ENCODE measurements at places on chromosomes 2 and 18.

GRCh38 chr2:128492966-128493811, 174.5 kb upstream of the HS6ST1 start:
- no peak for DNase-seq

GRCh38 chr18:27226556-27227075, 41.5 kb upstream of the CHST9 start:
- DNase-seq: no peak

DNA sequence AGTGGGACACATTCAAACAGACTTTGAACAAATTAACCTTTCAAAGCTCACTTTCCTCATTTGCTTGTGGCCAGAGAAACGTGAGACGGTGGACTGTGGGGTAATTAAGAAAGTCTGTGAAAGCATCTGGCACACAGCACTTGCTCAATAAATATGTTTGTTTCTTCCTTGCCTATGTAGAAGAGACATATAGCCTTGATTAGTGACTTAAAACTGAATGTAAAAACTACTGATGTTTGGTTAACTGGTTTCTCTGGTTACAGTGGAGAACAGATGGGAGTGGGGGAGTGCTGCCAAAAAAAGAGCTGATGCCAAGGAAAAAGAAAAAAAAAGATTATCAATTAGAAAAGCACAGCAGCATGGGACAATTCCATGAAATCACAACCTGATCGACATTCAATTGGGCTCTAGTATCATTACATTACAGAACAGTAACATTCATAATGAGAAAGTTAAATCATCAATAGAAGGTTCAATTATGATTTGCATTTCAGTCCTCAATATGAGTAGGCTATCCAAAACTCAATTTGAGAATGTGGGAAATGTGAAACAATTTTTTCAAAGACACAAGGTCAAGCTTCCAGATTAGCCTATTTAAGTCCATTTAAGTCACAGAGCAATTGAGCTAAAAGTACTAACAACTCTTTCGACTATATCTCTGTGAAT, 14.7 kb downstream of the CUL3 start:
- no peak for DNase-seq

DNA sequence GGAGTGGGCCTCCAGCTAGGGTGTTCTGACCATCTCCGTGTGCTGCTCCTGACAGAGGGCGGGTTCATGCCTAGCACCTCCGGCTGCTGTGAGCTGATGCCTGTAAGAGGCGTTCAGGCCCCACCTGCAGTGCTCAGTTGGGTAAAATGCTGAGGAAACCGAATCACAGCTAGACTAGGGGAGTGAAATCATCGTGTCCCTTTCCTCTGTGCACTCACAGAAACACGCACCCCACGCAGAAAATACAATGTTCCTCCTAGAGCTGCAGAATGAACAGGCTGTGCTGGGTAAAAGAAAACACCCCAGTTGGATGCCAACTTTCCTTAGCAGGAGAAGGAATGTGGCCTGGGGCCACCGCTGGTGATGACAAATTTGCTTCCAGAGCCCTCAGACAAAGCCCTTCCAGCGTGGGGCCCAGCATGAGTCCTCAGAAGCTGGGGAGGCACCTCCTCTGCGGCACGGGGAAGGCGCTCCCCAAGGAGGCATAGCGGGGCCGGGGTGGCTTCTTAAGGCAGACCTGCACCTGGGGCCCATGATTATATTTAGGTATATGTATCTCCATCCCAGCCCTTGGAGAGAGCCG, 16.3 kb upstream of the ARHGEF4 start:
- no peak for DNase-seq

DNA sequence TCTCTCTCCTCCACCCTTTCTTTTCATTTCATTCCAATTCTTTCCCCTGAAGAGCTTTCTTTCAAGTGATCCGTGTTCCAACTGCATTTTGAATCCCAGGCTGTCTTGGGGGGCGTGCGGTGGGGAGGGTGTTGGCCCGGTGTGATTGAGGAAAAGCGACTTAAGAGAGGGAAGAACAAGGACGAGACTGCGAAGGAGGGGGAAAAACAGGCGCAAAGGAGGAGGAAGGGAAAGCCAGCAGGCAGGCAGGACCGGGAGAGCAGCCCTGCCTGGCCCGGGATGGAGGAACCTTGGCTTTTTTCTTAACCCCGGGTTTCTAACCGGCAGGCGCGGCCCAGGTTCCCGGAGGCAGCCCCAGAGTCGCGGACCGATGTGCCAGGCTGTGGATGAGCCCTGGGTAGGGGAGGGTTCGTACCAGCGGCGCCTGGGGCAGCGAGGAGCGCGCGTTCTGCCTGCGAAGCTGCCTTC, 1.3 kb downstream of the ADCYAP1 start:
- peak; percentile 84 for DNase-seq

GRCh38 chr2:46793423-46794416, 121.9 kb downstream of the MCFD2 start:
- no peak for DNase-seq

DNA sequence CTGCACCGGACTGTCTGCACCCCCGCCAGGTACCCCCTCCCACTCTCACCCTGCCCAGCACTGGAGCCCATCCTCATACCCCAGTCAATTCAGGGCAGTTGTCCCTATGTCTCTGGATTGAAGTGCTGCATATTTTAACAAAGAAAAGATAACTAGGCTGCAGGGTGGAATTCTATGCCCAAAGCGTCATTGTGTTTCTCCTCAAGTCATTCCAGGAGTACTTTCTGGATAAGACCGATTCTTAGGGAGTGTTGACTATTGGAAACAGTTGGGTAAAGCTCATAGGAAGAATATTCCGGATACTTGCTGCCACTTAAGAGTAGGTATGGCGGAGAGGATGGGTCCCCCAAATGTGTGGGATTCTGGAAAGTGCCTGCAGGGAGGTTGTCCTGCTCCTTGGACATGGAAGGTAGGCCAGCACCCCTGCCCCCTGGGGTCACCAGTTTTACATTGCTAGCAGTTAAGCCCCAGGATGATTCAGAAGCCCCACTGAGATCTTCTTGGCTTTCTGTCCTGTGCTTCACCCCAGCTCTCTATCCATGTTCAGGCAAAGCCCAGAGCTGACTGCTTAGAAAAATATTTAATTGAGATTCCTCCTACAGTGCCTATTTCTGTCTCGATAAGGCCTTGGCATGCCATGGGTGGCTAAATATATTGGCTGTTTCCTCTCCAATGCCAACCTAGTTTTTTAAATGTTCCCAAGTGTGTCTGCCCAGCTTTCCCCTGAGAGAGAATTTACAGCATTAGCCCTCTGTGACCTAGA, 48.2 kb downstream of the RPL37A start:
- no peak for DNase-seq

DNA sequence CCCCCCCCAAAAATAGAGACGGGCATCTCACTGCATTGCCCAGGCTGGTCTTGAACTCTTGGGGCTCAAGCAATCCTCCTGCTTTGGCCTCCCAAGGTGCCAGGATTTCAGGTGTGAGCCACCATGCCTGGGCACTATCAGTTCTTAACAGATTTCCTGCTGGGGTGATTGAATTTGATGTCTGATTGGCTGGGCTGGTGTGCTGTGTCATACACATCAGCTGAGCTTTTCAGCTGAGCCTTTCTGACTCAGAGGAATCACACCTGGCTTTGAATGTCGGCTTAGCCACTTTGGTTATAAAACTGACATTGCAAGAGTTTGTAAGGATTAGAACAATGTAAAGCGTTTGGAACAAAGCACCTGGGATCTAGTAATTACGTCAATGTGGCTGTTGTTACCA, 18.9 kb downstream of the NCAPH start:
- no peak for DNase-seq

DNA sequence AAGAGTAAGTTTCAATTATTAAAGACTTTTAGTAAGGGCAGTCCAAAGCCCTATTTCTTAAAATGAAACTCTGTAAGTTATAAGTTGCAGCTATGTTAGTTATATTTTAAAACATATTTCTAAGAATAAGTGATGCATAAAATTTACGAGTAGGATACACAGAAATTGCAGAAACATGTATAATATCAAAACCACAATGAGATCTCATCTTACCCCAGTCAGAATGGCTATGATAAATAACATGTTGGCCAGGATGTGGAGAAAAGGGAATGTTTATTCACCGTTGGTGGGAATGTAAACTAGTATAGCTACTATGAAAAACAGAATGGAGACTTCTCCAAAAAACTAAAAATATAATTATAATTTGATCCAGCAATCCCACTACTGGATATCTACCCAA, 201.2 kb downstream of the CBLN2 start:
- no peak for DNase-seq

DNA sequence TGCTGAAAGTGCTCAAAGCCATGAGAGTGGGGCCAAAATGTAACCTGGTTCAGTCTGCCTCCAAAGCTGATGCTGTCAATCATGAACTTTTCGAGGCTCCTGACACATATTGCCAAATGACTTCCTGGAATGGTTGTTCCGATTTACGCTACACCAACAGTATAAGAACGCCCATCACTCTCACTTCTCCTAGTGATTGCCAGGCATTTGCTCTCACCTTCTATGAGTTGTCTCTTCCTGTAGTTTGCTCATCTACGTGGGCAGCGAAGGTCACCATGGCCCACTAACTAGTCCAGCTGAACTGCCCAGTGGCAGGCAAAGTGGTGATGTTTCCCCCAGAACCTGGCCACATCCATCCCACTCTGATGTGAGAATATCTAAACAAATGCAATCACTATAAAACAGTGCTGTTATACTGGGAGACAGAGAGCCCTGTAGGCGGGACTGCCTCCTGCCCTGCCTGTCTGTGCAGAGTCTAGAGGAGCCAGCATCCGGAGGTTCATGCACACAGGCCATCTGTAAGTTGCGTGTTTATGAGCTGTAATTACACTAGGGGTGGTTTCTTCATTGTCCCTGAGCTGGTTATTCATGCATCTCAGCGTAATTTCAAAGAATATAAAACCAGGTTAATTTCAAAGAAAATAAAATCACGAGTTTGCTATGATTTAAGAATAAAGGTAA, 8.8 kb upstream of the CABLES1 start:
- no peak for DNase-seq

DNA sequence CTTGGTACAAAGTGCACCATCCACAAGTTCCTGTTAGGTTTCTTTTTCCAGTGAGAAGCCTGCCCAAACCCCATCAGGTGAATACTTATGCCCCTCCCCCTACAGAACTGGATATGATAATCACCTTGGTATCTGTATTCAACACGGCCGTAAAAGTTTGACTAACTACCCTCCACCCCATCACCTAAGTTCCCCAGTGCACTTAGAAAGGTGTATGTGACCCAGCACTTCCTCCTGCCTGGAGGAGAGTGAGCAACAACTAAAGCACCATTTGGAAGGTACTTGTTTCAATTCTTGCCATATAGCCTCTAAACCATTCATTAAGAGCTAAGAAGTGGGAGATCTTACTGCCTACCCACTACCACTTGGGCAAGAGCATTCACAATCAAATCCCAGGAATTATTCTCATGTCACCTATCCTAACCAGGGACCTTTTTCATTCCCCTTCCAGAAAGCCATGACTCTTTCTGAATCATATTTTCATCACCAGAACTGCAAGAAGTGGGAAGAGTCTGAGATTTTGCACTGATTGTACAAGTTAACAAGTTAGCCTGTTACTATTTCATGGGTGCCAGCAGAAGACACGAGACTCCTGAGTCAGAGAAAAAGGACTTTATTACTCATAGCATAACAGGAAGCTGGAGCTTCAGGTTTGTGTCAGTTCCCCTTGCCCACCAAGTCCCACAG, 53.5 kb upstream of the NDUFV2 start:
- no peak for DNase-seq

DNA sequence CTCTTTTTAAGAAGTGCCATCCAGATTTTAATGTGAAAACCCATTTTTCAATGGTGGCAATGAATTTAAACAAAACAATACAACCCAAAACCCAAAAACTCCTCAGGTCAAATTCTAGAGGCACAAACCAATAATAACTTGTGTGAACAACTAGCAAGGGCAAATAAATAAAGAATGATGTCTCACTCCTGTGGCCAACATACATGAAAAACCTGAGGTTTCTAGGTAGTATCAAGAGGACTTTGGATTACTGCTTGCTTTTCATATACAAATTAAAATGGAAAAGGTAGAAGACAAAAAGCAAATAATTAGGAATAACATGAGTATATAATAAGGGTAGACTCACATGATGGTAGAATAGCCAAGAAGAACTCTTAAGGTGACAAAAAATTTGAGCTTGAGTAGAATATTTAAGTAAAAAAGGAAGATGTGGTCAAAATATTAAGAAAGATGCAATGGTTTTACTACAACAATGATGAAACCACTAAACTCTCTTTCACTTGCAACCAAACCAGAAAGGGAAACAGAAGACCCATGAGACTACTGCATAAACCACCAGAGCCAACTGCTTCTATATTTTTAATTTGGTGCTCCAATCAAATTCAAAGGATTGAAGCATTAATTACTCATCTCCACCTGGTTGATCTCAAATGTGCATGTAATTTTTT, 53.5 kb downstream of the DARS1 start:
- DNase-seq: no peak

DNA sequence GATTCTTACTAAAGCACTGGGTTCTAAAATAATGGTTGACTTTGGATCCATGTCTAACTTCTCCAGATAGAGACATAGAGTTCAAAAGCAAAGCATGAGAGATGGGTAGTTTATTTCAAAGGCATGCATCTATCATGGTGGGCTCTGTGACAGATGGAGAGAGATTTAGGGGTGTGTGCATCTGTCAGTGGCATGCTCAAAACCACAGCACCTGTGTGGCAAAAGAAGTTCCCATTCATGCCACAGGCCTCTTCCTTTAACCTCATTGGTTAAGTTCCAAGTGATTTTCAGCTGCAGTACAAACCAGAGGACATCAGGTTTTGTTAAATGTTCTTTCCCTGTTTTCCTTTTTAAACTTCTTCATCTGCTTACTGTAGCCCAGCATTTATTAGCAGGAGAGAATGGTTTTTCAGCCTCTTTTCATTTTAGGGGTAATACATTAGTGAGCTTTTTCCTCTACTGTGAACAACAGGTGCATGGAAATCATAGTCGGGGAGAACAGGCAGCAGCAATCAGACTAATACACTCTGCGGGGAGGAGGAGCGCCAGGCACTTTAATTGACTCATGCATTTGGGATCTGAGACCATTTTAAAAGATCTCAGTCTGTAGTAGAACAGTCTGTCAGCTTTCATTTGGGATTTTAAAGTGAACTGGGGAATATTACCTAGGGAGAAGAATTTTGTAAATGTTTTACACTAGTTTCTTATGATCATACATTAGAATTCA, 52.4 kb upstream of the UPP2 start:
- DNase-seq: no peak

GRCh38 chr2:37459095-37459981, 114.9 kb downstream of the QPCT start:
- no peak for DNase-seq
